ENCODE measurements at places on chromosomes 11 and 22.

- DNase-seq = no peak
Observed at GRCh38 chr11:75432911-75433321, at the start of gene KLHL35. Gene KLHL35 (minus strand): TSS chr11:75433203. CDS start chr11:75430629, 2,574 bp downstream.

GRCh38 chr11:59188954-59189353, 17.0 kb downstream of the DTX4 start:
- no peak for DNase-seq

DNA sequence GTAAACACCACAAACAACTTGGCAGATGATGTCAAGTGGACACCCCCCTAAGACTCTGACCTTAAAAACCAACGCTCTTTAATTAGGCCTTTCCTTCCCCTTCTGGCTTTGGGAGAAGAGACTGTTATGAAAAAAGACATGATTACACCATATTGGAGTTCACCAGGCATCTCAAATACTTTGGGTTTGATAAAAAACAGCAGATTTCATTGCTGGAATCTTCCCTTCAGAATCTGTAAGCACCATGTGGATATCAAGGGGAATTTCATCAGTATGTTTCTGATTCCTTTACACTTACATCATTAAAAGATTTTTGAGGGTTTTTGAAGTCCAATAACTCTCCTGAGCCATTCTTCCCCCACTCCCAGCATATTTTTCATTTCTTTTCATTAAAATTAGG, 85.6 kb downstream of the KIRREL3 start:
- DNase-seq = peak; percentile 49

DNA sequence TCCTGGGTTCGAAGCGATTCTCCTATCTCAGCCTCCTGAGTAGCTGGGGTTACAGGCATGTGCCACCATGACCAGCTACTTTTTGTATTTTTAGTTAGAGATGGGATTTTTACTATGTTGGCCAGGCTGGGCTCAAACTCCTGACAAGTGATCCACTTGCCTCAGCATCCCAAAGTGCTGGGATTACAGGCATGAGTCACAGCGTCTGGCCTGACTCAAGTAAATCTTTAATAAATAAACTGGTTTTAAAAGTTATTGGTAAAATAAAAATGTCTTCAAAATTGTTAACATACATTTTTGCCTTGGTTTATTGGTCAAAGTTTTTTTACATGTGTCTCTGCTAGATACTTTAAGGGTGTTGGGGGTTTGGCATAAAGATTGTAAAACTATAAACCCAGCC, 7.3 kb upstream of the PES1 start:
- DNase-seq = no peak

- DNase-seq = peak; percentile 38
Observed at GRCh38 chr11:64723117-64723906, at the start of gene NRXN2. Gene NRXN2 (minus strand): TSS chr11:64723197. CDS start chr11:64713699, 9,498 bp downstream.

Data from AG09319 (cell line).